ENCODE measurements at places on chromosomes 3 and 15. TPM values are rescaled to one million over a fixed set of nuclear protein-coding genes. Genes with fewer than 3 reads are reported as not detected.

Gene GHSR
- not detected for total RNA-seq

Gene TMEM40
- total RNA-seq = 0.15 TPM

Gene OR5K3
- not detected for total RNA-seq

Gene SPINK8
- total RNA-seq = not detected

Gene WNT5A
- total RNA-seq = 1.2 TPM

Gene CHL1
- not detected for total RNA-seq

Gene SEMA6D
- not detected for total RNA-seq

Gene ITIH4
- 0.44 TPM for total RNA-seq

Gene CKMT1B
- 1.9 TPM for total RNA-seq

Gene GP9
- total RNA-seq = not detected

Gene IFRD2
- 95.3 TPM for total RNA-seq

Gene MORC1
- not detected for total RNA-seq

Gene VPS33B
- total RNA-seq = 16.5 TPM

Gene DISP2
- 1.9 TPM for total RNA-seq

Gene APH1B
- total RNA-seq = 23.6 TPM

Gene ERC2
- total RNA-seq = not detected

Gene CADPS
- total RNA-seq = not detected

Data from A549 treated with Hydrocortisone at 1 μM for 4 hours (cell line).